ENCODE measurements at places on chromosomes 5 and 9.

DNA sequence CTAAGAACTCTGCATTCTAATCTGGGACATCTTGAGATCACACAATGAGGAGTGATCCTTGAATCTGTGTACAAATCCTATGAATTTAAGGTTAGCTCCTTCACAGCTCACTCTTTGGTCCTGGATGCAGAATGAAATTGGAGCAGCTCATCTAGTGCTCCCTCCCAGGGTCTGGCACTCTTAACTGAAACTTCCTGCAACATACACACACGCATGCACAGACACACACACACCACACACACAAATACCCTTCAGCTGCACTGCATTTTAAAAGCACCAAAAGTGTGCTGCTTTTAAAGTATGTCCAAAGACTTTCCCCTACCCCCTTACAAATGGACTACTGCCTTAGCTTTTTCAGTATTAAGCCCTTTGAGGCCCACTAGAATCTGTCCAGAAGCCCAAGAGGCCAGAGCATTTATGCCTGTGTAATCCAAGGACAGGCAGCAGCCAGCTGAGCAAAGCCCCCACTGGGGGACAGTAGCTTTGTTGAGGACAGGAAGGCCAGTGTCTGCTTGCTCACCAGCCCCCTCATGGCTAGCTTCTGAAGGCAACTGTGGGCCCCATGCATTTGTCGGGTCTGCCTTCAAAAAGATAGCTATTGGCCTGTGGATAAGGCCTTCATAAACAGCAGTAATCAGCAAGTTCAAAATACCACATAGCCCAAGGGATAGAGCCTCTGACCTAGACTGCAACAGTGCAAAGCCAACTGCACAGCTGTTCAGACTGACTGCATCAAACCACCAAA lies 43.6 kb downstream of the CDO1 start:
- no peak for DNase-seq

- no peak for DNase-seq
Observed at GRCh38 chr9:69433392-69433791, 108.4 kb downstream of the ENTREP1 start.

DNA sequence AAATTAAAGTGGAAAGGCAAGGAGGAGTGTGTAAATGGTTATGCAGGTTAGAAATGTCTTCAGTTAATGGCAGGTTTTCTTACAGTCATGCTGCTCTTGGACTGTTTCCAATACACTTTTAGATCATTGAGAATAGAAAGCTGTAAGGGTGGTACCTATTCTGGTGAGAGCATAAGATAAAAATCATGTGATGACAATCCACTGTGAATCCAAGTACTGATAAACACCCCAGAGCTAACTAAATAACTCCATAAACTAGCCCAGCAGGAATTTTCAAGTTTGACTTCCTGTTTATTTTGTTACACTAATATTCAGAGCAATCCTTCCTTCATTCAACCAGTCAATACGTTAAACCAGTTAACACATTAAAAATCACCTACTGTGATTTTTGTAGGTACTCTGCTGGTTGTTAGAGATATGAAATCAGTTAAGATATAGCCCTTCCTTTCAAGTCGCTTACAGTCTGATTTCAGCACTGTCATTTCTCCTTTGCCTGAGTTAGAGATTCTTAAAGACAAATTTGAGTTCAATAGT lies 22.6 kb downstream of the VCAN start:
- no peak for DNase-seq

- no peak for DNase-seq
Observed at GRCh38 chr9:129138476-129139232, 27.4 kb downstream of the PTPA start.

- no peak for DNase-seq
Observed at GRCh38 chr5:168734620-168735300, 155.6 kb upstream of the PANK3 start.

DNA sequence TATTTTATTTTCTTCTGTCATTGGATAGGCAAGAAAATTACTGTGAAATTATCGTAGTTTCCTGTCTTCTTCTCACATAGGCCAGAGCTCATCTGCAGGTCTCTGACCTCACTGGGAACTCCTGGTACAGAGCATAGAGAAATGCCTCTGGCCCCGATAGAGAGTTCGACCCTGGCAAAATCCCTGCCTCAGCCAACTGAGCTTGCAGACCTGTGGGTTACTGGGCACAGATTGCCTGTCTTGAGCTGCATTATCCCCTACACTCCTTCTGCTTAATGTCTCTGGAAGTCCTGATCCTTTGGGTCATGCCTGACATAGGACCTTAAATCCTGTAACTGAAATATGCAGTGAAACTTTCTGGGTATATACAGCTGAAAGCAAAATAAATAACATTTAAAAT lies 439.3 kb upstream of the CTNND2 start:
- no peak for DNase-seq

- DNase-seq = no peak
Observed at GRCh38 chr9:76227156-76227555, 167.1 kb downstream of the RFK start.

GRCh38 chr9:6667633-6668280 lies 22.2 kb upstream of the GLDC start:
- DNase-seq = no peak

GRCh38 chr5:35061211-35061770 lies 13.5 kb upstream of the AGXT2 start:
- no peak for DNase-seq

DNA sequence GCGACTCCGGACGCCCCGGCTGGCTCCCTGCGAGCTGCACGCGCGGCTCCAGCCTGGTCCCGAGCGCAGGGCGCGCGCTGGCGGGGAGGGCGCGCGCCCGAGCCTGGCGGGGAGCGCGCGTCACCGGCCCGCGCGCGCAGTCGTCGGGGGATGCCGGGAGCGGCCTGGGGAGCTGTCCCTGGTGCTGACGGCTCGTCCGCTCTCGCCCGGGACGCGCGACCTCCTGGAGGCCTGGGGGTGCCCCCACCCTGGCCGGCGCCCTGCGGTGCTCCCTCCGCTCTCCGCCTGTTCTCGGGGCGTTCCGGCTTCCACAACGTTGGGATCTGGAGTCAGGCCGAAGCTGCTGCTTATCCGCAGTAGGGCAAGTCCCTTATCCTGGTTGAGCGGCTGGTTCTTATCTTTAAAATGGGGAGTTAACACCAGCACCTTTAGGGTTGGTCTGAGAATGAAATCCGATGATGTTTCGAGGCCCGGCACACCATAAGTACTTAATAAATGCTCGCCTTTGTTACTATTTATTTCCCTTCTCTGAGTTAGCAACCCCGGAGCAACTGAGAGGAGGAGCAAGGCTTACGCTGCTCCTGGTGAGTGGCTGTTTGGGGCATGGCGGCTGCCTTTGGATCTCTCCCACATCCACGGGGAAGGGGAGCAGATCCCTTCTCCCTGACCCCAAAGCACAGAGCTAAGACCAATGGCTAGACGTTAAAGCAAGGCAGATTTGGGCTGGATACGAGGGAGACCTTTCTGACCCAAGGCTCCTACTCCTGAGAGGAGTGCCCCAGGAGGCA lies at the start of gene FAM163B:
Gene FAM163B, minus strand, starts transcription at position 79 of the 788 bp plus-strand sequence. CDS start 29,166 bp downstream, outside the sequence.
- no peak for DNase-seq

DNA sequence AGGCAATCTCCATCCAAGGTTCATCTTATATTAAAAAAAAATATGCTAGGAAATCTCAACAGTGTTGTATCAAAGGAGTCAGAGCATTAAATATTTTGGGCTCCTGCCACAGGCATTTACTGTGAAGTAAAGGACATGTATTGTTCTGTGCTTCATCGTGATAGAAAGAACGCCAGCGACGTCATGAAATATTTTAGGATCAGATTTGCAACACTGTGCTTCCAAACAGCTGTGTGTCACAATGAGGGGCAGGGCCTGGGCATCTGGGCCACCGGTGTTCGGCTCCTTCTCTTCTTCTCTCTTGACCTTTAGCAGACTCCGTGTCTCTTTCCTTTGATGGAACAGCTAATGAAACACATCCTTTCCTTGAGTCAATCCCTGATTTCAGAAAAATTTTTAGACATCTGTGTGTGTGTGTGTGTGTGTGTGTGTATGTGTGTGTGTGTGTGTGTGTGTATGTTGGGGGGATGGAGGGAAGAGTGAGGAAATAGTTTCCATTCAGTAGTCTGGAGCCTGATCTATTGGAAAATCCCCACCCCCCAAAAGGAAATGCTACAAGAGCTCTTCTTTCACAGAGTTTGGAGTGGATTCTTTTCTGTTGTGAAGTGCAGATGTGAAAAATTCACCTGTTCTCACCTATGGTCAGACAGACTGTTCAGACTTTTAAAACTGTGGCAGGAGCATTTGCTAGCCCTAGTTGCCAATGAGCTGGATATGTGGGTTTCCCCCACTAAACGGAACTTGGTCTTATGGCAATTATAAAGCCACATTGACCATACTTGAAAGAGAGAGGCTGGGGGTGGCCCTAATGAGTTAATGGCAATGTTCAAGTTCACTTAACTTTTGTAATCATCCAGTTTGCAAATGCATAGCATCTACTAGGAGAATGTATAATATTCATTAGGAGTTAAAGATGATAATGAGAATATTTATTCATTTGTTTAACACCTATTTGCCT lies 18.1 kb upstream of the TNC start:
- no peak for DNase-seq

DNA sequence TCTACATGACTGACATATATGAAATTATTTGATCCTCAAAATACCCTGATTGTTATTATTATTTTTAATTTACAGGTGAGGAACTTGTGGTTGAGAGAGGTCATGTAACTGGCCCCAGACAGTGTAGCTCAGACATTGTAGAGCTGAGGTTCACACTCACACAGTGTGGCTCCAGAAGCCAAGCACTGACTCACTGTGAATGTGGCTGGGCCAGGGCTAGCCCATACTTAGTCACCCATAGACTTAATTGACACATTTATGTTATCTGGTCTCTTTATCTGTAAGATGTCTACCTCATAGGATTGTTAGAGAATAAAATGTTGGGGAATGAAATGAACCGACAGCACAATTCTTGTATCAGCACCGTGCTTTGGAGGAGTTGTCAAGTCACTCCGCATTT lies 24.9 kb upstream of the CCDC112 start:
- DNase-seq = no peak

DNA sequence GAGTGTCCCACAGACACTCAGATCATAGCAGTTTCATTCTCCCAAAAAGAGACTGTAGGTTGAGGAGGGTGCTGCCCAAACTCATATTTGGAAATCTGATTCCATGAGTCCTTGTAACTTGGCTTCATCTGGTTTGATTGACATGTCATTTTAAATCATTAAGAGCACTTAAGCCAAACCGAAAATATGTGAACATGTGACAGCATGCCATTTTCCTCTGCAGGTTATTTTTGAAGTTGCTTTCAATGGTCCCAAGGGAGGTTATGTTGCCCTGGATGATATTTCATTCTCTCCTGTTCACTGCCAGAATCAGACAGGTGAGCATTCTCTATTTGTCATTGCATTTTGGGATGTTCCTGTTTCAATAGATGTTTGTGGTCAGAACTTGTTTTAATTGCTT lies 87.6 kb downstream of the MAMDC2 start:
- DNase-seq = no peak

DNA sequence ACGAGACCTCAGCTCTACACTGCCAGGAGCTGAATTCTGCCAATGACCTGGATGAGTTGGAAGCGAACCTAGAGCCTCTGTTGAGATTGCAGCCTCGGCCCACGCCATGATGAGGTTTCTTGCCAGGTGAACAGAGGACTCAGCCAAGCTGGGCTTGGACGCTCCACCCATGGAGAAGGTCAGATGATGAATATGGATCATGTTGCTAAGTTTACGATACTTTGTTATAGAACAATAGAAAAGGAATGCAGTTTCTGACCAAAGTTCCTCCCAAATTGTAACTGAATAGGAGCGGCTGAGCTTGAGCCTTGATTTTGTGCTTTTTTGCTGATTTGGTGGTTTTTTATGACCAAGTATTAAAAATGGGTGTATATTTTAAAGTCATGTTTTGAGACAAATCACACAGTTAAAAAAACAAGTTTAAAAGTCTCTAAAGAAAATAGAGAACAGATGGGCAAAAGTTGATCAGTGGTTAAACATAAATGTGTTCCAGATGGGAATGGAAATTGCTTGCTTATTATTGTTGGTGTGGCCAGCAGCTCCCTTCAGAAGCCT lies 32.9 kb downstream of the ROPN1L start:
- no peak for DNase-seq
